ENCODE measurements at places on chromosomes 13 and 19. TPM values are rescaled to one million over a fixed set of nuclear protein-coding genes. Genes with fewer than 3 reads are reported as not detected.

The KIR3DL1 gene
- 0.22 TPM for total RNA-seq

The ONECUT3 gene
- 0.55 TPM for total RNA-seq

The ZNF260 gene
- 49.8 TPM for total RNA-seq

The ZNF600 gene
- total RNA-seq: 4.2 TPM

The FFAR1 gene
- not detected for total RNA-seq

The MTMR6 gene
- total RNA-seq: 41.2 TPM
